ENCODE measurements at places on chromosomes 1 and 21. TPM values are rescaled to one million over a fixed set of nuclear protein-coding genes. Genes with fewer than 3 reads are reported as not detected.

WNT3A gene
- total RNA-seq = not detected

- no peak for DNase-seq
Measured at GRCh38 chr1:59892841-59893811, 33.4 kb downstream of the CYP2J2 start.

DNA sequence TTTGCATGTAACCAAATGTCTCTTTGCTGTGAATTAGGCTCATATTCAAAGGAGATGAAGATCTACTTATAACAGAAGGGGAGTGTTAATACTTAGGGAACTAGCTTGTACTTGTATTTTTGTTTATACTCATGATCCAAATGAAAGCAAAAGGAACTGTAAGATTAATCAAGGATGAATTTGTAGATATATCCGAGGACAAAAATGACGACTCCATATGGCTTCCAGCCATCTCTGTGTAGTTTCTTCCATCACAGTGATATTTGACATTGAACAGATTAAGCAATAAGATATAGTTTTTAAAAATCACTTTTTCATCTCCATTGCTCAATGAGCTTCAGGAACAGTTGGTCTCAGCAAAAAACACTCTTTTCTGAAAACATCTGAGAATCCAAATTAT is 257.4 kb upstream of the CAMK1G start:
- no peak for DNase-seq

GRCh38 chr1:181089676-181090544 is 1.4 kb downstream of the IER5 start:
- no peak for DNase-seq

- DNase-seq = no peak
Measured at GRCh38 chr1:170669586-170670530, 5.9 kb downstream of the PRRX1 start.

DNA sequence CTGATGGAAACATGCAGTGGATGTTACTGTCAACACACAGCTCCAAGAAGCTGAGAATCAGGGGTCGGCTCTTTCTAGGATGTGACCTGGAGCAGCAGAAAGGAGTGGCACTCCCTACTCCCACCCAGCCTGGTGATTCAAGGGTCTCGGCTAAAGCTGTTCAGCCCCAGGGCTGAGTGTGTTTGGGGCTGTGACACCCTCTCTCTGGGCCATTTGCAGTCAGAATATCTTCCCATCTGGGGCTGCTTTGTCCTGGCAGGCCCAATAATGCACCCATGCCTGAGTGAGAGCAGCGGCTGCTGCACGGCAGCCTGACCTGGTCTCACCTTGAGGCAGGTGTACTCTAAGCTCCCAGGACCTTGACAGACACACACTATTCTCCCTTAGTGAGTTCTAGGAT is 52.5 kb upstream of the AJAP1 start:
- DNase-seq = no peak

DNA sequence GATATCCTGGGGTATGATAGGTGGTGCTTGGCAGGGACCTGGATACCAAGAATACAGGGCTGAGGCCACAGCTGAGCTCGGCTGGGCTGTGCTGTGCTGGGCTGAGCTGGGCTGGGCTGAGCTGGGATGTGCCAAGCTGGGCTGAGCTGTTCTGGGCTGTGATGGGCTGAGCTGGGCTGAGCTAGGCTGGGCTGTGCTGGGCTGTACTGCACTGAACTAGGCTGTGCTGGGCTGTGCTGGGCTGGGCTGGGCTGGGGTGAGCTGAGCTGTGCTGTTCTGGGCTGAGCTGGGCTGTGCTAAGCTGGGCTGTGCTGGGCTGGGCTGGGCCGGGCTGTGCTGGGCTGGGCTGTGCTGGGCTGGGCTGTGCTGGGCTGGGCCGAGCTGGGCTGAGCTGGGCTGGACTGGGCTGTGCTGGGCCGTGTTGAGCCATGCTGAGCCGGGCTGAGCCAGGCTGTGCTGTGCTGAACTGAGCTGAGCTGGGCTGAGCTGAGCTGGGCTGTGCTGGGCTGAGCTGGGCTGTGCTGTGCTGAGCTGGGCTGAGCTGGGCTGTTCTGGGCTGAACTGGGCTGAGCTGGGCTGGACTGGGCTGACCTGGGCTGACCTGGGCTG is 94.7 kb upstream of the ACTRT2 start:
- DNase-seq = no peak

Data from omental fat pad (tissue), 4 donors.